ENCODE measurements at places on chromosomes 13 and 19. TPM values are rescaled to one million over a fixed set of nuclear protein-coding genes. Genes with fewer than 3 reads are reported as not detected.

Gene AXL
- not detected for total RNA-seq

Gene HNRNPA1L2
- 15.2 TPM for total RNA-seq

Gene LCP1
- total RNA-seq = 0.71 TPM

Gene CACTIN
- 29.7 TPM for total RNA-seq

Gene LILRA2
- not detected for total RNA-seq

Gene MBD3L2
- 1.5 TPM for total RNA-seq

Gene TSPAN16
- total RNA-seq = not detected

Gene TARM1
- total RNA-seq = not detected

Gene DIAPH3
- 2.6 TPM for total RNA-seq

Gene PDE4C
- total RNA-seq = 69.8 TPM

Gene DCLK1
- total RNA-seq = 63.9 TPM

Gene USHBP1
- total RNA-seq = not detected

Gene FGF9
- total RNA-seq = 19.5 TPM

Gene GAMT
- total RNA-seq = 17.9 TPM

Gene TNNI3
- 3.3 TPM for total RNA-seq

Gene PEX11G
- total RNA-seq = 2.6 TPM

Gene RTBDN
- 4.8 TPM for total RNA-seq

Gene ELSPBP1
- total RNA-seq = not detected

Gene ZNF729
- not detected for total RNA-seq

Gene SBK2
- 0.42 TPM for total RNA-seq

Gene TEX101
- not detected for total RNA-seq

Gene CEACAM8
- total RNA-seq = not detected

Gene ZNF607
- total RNA-seq = 12.7 TPM

Gene EVI5L
- 36.4 TPM for total RNA-seq

Gene ZNF709
- total RNA-seq = 8.7 TPM
